Hindlimb muscle (tissue), 1 donor: ENCODE measurements at places on chromosomes 3 and 15.

GRCh38 chr3:43215663-43216275, 70.6 kb upstream of the SNRK start:
- no peak for DNase-seq

- DNase-seq = no peak
Measured at GRCh38 chr3:18369551-18370185, 55.5 kb downstream of the SATB1 start.

- DNase-seq = no peak
Measured at GRCh38 chr15:31320022-31320421, 6.6 kb upstream of the KLF13 start.

- no peak for DNase-seq
Measured at GRCh38 chr3:188962253-188963247, 209.2 kb upstream of the TPRG1 start.

DNA sequence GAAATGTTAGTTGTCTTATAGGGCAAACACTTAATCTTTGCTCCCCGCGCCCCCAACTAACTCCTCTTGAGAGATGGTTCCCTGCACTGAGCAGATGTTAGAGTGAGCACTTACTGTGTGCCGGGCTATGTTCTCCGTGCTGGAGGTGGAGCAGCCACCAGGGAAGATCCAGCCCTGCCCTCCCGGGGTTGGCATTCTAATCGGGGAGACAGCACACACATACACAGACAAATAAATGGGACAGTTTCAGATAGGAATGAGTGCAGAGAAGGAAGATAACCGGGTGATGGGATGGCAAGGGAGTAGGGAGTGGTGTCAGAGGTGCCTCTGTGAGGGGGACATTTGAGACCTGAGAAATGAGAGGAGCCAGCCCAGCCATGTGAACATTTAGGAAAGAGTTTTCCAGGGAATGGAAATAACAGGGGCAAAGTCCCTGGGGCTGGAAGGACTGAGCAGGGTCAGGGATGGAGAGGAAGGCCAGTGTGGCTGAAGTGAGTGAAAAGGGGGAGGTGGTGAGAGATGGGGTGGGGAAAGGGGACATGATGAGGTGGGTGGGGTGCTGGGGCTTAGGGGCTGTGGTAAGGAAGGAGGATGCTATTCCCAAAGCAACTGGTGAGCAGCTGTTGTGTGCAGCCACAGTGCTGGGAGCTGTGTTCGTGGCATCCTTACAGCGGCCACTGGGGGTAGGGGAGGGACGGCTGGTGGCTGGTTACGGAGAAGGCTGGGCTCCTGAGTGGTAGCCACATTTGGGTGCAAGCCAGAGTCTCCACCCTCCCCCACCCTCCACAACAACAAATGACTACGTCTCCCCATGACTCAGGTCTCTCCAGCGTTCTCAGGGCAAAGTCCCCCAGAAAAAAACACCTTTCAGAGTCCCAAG, 15.4 kb upstream of the FGD5 start:
- no peak for DNase-seq

GRCh38 chr15:41048397-41048796, 67.7 kb downstream of the INO80 start:
- DNase-seq = no peak

- no peak for DNase-seq
Measured at GRCh38 chr15:50107591-50108408, 11.2 kb downstream of the ATP8B4 start.

DNA sequence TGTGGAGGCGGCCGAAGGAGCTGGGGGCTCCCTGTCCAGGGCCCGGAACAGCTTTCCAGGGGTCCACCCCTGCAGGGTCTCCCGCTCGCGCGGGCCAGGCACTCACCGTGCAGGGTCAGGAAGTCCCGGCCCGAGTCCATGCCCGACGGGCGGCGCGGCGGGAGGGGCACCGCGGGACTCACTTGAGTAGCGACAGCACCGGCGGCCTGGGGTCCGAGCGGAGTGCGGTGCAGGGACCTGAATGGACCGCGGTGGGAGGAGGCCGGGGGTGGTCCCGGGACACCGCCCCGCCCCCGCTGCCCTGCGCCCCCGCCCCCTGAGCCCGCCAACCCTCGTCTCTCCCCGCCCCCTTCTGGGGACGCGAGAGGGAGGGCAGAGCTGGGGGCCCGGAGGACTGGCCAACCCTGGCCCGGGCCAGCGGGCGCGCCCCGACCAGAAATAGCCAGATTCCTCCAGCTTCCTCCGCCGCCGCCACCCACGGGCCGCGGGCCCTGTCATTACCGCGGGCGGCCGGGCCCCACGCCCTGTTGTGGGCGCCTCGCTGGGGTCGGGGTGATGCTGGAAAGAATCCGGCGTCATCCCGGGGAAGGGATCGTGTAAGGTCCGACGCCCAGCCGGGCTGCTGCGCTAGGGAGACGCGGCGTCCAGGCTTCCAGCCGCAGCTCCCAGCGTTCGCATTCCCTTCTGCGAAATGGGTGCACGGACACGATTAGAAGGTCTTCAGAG, at the start of gene PLCD1:
TSS of gene PLCD1 (minus strand) at position 243 of the 726 bp plus-strand sequence. CDS start at position 140, 103 bp downstream.
- DNase-seq = peak; percentile 88

GRCh38 chr15:39623529-39623931, 42.7 kb downstream of the THBS1 start:
- DNase-seq = no peak

GRCh38 chr3:64209866-64210621, 15.2 kb downstream of the PRICKLE2 start:
- DNase-seq = no peak

- peak; percentile 11 for DNase-seq
Measured at GRCh38 chr3:176078906-176079305, 1118.4 kb downstream of the TBL1XR1 start.

GRCh38 chr3:31873254-31873820, 107.7 kb downstream of the OSBPL10 start:
- peak; percentile 42 for DNase-seq

DNA sequence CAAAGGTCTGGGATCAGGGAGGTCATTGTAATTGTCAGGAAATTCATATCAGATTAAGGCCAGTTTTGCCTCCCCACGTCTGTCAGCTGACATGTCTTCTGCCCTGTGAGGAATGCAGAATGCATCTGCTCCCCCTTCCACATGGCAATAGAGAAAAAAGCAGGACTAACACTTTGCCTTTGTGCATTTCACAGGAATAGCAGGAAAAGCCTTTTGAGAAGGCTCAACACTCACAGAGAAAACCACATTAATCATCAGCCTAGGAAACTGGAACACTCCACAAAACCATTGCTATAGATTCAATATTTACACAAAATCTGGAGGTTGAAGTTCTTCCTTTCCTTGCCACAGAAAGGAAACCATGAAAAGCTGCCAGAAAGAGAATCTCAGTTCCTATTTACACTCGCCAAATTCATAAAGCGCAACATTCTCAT, 165.2 kb upstream of the HES1 start:
- DNase-seq = no peak

GRCh38 chr3:119401503-119402440, 61.6 kb downstream of the TMEM39A start:
- no peak for DNase-seq

- DNase-seq = no peak
Measured at GRCh38 chr3:44445786-44446185, 31.7 kb downstream of the ZNF445 start.

DNA sequence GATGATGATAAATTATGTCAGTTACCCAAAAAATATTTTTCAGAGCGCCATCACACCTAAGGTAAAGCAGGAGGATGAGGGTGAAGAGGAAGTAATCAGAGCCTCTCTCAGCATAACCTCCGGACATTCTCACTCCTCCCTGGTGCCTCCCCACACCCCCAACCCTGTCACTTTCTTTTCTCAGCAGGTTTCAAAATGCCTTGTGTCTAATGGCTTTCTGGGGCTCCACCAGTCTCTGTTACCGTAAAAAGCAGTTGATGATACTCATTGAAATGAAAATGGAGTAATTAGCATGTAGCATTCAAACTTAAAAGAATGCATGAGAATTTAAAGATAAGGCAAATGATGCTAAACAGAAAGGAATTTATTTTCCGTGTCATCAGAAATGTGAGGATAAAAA, 180.0 kb downstream of the ERC2 start:
- DNase-seq = no peak

DNA sequence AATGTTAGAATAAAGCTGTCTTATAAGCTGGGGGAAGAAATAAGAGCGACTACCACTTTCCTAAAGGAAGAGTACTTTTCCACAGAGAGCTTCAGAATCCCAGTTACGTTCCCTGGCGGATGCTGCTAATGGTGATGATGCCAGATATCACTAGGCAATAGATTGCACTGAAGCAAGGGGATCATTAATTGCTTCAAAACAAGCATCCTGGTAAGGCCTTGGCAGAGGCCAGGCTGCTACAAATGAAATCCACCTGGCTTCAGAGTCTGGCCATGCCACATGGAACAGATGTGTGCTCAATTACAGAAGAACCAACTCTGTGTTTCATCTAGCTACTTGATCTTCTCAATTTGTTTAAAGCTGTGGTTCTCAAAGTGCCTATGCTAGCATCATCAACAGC, 129.2 kb upstream of the IL12A start:
- no peak for DNase-seq

DNA sequence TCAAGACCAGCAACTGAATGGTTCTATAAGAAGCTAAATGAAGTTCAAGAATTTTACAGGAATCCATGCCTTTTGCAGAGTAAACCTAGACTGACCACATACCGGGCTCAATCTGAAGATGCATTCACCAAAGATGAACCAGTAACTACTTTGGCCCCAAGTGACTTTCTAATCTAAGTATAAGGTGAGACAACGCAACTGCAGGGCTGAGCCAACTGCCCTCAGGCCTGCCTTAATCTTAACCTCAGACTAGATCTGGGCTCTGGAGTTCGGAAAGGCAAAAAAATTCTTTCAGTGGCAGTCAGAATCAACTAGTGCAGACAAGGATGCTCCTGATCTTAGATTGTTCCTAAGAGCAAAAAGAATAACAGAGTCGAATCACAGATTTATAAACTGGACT, 48.3 kb downstream of the EXD1 start:
- DNase-seq = no peak

DNA sequence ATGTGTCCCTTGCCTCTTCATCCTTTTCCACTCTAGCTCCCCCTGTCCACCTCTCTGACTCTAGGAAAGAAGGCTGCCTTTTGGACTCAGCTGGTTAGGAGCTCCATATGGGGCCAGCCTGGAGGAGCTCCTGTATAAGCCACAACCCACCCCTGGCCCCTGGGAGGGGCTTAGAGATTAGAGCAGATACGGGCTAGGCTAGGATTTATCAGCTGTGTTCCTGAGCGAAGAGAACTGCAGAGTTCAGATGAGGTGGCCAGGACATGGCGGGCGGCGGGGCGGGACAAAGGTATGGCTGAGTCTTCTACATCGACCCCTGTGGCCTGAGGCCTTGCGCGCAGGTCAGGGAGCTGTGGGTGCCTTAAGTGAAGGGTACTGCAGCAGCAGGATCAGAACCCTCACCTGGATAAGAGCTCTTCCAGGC, 7.9 kb downstream of the NBEAL2 start:
- DNase-seq = no peak

DNA sequence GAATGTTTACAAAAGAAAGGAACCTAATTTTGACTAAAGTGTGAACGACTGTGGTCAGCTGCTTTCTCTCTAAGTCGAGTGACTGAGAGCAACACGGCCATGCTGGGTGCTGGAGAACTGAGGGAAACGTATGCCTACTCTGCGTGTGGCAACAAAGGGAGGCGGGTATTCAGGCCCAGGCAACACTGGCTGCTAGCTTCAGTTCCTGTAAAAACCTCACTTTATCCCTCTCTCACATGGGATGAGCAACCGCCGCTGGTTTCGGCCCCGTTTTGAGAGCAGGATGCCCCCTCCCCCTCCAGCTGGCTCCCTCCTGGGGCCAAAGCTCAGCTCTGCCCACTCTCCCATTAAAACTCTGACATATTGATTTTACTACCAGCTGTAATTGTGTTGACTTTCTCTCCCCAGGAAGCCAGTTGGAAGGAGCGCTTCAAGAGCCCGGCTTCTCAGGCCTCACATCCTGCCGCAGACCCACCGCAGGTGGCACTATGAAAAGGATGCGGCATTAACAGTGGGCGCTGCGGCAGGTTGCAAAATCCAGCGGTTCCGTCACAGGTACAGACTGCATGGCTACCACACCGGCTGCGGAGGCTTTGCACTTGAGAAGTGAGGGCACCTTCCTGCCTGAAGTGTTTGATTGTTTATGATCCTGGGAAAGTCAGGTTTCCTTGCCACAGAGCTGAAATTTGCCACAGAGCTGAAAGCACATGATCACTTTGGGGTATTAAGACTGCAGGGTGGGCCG, 12.7 kb downstream of the PLXND1 start:
- DNase-seq = no peak

GRCh38 chr3:46369151-46369550, 1.6 kb upstream of the CCR5 start:
- no peak for DNase-seq

- DNase-seq = no peak
Measured at GRCh38 chr3:59880717-59881116, 830.9 kb upstream of the CFAP20DC start.

- no peak for DNase-seq
Measured at GRCh38 chr3:104279617-104280016, 1087.1 kb upstream of the ALCAM start.

- peak; percentile 66 for DNase-seq
Measured at GRCh38 chr3:194058189-194058571, 77.8 kb upstream of the HES1 start.

GRCh38 chr3:138125548-138126221, 6.5 kb downstream of the A4GNT start:
- no peak for DNase-seq

DNA sequence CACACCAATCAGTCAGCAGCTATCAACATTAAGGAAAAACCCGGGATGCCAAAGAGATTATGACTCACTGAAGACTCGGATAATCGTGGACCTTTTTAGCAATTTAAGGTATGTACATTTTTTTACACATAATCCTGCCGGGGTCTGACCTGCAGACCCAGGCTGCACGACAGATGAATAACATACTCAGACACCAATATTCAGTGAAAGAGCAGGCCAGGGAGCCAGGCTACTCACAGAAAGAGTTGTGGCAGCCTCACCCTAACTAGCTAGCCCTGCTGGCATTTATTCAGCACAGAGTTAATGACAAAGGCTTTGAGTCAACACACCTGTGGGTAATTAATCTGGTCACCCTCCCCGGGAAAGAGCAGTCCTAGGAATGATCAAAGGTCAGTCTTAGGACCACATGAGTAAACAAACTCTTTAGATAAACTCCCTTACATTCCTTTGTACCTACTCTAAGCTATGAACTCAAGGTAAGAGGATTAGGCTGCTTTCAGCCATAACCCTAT, 727.5 kb downstream of the TBL1XR1 start:
- no peak for DNase-seq

DNA sequence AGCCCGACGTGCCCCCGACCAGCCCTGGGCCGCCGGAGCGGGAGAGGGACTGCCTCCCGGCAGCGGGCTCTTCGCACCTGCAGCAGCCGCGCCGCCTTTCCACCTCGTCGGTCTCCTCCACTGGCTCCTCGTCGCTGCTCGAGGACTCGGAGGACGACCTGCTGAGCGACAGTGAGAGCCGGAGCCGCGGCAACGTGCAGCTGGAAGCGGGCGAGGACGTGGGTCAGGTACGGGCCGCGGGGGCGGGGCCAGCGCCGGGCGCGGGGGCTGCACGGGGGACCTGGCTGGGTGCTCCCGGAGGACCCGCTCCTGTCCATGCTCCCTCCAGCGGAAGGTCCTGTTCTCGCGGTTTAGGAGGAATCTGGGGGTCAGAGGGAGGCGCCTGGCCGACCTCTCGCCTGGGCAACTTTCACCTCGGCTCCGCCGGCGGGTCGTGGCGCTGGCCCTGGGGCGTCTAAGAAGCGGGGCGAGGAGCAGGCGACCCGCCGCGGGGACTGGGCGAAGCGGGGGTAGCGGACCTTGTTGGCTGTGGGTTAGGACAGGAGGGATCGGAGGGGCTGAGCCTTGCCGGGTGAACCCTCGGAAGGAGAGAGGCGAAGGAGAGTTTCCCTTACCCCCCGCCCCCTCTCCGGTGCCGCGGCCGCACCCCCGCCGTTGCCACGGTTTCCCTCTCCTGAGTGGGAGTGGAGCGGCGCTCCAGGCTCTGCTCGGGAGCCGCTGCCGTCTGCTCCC, 682 bp downstream of the ITPKA start:
- DNase-seq = no peak
